ENCODE measurements at places on chromosomes 3 and 15. TPM values are rescaled to one million over a fixed set of nuclear protein-coding genes. Genes with fewer than 3 reads are reported as not detected.

The KIF15 gene
- 26.5 TPM for total RNA-seq

The LRTM1 gene
- not detected for total RNA-seq

The SNTN gene
- not detected for total RNA-seq

The GOLGA6L7 gene
- total RNA-seq = not detected

The ASB14 gene
- not detected for total RNA-seq

The ANKUB1 gene
- total RNA-seq = not detected

The BFSP2 gene
- total RNA-seq = not detected

The AMIGO3 gene
- 0.21 TPM for total RNA-seq

The SNX22 gene
- 1.1 TPM for total RNA-seq

The MNS1 gene
- 0.86 TPM for total RNA-seq

The ANKDD1A gene
- 1.8 TPM for total RNA-seq

DNA sequence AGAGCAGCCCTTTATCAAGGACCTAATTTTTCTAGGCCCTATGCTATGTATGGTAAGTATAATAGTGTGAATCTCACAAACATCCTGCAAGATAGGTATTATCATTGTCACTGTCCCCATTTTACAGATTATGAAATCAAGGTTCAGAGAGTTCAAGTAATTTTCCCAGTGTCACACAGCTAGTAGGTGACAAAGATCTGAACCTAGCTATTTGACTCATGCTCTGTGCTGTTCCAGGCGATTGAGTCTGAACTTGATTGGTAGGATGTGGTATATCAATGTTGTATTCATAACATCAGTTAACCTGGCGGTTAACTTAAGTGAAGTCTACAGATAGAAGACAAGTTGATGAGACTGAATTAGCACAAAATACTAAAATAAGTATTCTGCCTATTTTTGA is 229.9 kb downstream of the CHST2 start:
- DNase-seq = no peak

GRCh38 chr3:19576343-19576742 is 357.7 kb downstream of the EFHB start:
- DNase-seq = no peak

- no peak for DNase-seq
Measured at GRCh38 chr3:104598848-104599511, 767.7 kb upstream of the ALCAM start.

DNA sequence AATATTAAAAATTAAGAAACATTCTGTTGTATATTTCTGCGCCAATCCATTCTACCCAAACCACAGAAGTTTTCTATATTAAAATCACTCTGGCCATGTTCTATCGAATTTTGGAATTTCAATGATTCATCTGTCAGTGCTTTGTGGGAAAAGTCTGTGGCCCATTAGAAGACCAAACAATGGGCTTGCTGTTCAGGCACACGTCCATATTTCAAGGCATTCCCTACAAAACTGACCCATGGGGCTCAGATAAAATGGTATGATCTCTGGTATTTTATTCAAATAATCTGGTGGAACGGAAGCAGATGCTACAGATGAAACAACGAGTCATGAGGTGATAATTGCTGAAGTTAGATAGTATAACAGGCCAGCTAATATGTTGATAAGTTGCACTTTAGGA is 12.4 kb downstream of the NPHP3 start:
- no peak for DNase-seq

- no peak for DNase-seq
Measured at GRCh38 chr15:63545520-63545919, 41.1 kb downstream of the USP3 start.

DNA sequence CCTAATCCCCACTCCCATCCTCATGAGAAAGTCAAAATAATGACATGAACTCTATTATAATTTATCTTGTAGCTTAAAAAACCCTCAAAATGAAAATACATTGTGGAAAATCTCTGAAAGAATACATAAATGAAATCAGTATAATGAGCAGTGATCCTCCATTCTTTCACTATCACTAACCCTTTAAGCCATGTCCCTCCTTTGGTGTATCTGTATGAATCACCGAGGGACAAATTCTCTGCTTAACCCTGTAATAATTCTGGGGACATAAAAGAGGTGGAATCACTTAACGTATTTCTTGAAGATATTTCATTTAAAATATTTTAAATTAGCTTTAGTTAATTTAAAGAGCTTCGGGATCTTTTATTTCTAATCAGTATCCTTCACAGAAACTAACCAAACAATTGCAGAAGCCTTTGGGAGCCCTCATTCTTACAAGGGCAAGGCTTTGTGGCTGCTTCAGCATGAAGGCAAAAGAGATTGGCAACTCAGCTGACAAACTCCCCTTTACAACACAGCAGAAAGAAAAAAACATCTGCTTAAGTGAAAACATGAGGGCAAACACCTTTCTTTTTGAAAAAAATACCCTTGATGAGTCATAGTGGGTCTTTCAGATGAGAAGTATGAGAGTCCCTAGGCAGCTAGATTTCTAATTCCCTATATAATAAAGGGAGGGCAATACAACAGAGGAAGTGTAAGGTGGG is 44.0 kb upstream of the ALCAM start:
- DNase-seq = no peak

GRCh38 chr15:66163553-66163952 is 90.0 kb downstream of the MEGF11 start:
- no peak for DNase-seq

GRCh38 chr15:26087881-26088280 is 224.8 kb upstream of the ATP10A start:
- no peak for DNase-seq

DNA sequence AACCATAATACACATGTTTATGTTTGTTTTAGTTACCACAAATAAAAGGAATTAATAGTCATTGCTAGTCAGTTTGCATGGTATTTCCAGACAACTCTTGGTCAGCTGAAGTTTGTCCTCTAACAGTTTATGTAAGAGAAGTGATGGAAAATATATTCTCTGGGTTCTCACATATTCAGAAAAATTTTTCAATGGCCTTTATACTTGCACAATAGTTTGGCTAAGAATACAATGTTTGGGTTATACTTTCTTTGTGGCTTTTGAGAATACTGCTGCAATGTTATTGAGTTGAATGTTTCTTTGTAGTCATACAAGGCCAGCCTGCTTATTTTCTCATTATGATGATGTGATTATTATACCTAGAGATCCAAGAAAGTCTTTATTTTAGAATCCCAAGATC is 133.9 kb downstream of the RAP2B start:
- no peak for DNase-seq

DNA sequence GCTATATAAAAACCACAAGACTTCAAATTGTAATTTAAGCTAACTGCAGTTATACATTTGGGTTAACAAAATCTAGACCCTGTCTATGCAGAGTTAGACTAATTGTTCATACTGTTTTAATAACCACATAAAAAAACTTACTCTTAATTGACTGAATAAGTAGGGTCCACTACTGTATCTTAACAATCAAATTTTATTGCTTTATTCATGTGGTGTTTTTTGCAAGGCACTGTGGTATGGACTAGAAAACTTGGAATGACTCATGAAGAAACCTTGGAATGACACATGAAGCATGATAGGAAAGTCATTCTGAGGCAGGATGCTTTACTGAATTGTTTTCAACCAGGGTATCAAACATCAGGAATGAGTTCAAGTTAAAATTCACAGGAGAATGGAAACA is 2.3 kb downstream of the SERP1 start:
- DNase-seq = no peak

- no peak for DNase-seq
Measured at GRCh38 chr3:155196131-155197021, 97.1 kb downstream of the STRIT1 start.

DNA sequence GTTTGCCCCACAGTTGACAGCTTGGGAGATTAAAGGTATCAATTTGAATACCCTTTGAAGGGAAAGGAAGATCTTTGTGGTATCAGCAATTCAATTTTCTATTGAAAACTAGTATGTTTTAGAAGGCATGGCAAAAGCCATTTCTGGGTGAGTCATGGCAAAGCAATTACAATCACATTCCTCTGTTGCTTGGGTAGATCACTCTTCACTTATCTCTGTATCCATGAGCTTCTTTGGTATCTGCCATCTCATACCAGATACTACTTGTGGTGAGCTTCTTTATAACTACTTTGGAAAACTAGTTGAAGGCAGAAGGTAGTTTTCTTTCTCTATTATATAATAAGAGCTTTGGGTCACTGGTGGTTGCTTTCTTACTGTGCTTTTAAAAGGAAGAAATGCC is 28.3 kb upstream of the LSAMP start:
- DNase-seq = no peak

- no peak for DNase-seq
Measured at GRCh38 chr15:61701455-61701854, 358.8 kb downstream of the VPS13C start.

- DNase-seq = peak; percentile 95
Measured at GRCh38 chr3:50345586-50346234, at the start of gene ZMYND10. Gene ZMYND10, minus strand, starts transcription at chr3:50345732. Its CDS starts 153 bp downstream, at chr3:50345579.

DNA sequence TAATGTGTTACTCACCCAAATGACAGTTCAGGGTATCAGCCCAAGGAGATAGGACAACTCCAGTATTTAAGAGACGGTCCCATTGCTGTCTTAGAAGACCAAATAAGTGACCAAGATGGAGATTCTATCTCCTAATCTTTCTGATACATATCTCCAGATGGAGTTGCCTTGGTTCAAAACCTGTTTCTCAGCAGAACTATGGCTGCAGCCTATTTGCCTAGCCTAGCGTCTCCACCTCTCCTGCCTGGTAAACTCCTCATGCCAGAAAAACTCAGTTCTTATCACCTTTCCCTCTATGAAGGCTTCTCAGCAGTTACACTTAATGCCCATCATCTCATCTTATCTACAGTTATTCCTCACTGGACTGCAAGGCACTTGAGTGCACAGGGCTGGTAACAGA is 1.2 kb upstream of the CSPG5 start:
- DNase-seq = no peak

DNA sequence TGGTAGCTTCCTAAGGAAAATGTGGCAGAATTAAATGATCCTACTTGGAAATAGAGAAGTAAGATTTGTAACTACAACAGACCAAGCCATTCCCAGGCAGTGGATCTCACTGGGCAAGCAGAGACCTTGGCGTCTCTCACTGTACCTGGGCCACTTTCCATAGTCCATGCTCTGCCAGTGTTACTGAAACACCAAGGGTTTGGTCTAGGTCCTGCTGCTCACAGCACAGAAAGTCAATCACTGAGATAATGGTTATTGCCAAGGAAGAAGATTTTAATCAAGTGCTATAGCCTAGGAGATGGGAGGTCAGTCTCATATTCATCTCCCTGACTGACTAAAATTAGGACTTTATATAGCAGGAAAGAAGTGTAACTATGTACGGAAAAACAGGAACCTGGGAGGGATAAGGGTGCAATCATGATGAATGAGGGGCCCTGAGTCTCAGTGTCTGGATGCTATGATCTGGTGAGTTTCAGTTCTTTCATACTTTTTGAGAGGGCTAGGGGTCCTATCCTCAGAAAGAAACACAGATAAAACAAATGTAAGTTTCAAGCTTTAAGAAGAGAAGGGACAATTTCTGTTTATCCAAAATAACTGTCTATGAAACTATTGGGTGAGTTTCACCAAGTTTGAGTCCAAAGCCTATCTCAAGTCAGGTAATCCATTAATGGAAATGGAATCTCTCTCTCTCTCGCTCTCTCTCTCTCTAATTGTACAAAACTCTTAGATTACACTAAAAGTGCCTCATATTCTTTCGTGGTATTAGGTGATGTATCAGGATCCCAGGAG is 20.6 kb downstream of the GPR15 start:
- peak; percentile 55 for DNase-seq

DNA sequence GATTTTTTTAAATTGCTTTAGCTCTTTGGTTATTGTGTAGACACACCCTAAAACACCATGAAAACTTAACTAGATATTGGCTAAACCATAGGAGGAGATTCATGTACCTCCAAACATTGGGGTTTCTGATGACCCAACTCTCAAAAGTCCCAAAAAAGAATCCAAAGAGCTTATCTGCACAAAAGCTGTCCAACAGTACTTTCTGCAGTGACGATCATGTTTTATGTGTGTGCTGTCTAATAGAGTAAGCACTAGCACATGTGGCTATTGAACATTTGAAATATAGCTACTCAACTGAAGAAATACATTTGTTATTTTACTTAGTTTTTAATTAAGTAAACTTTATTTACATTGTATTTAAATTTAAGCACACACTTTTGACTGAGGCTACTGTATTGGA is 818.2 kb upstream of the LMCD1 start:
- no peak for DNase-seq

GRCh38 chr15:62462268-62462667 is 297.2 kb upstream of the C2CD4B start:
- DNase-seq = no peak

DNA sequence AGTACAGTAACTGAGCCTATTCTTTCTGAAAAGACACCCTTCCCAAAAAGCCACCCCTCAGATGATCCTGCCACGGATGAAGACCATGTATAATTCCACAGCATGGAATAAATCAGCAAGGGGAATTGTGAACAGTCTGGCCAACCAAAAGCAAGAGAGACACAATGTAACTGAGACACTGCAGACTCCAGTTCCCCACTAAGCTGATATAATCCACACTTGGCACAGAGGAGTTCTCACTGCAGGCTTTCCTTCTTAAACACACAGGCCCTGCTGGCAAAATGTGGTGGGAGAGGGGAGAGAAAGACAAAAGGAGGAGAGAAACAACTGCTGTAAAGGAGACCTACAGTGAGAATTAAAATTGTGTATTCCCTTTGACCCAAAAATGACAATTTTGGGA is 12.7 kb downstream of the GPR156 start:
- no peak for DNase-seq

GRCh38 chr15:25670025-25670554 is 193.0 kb downstream of the ATP10A start:
- DNase-seq = no peak

GRCh38 chr15:35054380-35054779 is 30.7 kb downstream of the NANOGP8 start:
- no peak for DNase-seq

GRCh38 chr15:70099967-70100473 is 2.3 kb upstream of the TLE3 start:
- peak; percentile 74 for DNase-seq

GRCh38 chr15:95263751-95264150 is 1032.4 kb downstream of the MCTP2 start:
- no peak for DNase-seq

DNA sequence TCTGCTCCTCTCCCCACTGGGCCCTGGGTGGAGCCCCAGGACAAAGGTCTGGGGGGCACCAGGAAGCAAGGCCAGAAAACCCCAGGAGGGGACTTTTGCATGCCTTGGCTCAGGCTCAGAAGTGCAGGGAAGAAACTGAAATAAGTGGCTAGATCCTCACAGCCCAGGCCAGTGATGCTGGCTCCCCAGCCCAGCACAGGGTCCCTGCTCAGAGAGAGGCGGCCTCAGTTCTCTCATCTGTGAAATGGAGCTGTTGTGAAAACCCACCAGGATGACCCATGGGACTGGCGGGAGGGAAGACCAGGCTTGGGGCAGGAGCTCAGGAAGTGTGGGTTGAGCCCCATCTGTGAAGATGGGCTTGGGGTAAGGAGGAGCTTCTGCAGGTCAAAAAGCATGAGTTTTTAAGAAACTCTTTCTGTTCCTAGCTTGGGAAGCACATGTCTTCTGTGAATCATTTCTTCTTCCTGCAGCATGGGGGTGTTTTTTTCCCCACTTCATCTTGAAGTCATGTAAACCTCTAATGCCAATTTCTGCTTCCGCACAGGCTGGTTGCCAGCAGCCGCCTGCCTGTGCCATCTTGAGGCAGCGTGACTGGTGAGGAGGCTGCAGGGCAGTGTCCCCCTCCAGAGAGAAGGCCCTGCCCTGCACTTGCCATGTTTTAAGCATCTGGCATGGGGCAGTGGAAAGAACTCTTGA is 118.6 kb downstream of the SMAD6 start:
- no peak for DNase-seq
